ENCODE measurements at places on chromosomes 4 and X.
A peak's percentile ranks its signal among the peaks of the same experiment; 100 is the strongest.

DNA sequence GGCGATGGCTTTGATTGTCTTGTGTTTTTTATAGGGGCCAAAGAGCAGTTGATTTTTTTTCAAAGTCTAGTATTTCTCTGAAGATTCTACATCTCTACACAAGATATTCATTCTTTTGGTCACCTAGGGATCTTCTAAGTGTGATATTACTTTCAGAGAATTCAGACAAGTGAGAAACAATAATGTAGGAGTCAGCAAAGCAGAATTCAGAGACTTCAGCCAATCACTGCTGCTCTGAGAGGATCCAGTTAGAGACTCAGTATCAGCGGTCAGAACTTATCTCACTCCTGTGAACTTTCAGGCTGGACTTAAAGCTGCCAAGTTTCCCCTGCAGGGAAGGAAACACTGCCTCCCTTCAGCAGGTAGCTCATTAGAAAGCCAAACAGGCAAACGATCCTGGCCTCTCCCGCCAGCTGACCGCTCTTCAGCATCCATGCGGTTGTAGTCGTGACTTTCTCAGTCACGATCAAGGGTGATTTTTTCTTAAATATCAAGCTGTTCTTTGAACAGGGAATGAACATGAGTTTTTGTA, 59.2 kb downstream of the NSUN7 start:
- DNase-seq = no peak
- no peaks in the 10 kb centered on the region for H3K4me1 ChIP-seq
- H3K4me3 ChIP-seq = no peak overlapping the region
- no peak overlapping the region for H3K27ac ChIP-seq
- H3K36me3 ChIP-seq = no peaks in the 10 kb centered on the region
- H3K27me3 ChIP-seq = no peaks in the 10 kb centered on the region

DNA sequence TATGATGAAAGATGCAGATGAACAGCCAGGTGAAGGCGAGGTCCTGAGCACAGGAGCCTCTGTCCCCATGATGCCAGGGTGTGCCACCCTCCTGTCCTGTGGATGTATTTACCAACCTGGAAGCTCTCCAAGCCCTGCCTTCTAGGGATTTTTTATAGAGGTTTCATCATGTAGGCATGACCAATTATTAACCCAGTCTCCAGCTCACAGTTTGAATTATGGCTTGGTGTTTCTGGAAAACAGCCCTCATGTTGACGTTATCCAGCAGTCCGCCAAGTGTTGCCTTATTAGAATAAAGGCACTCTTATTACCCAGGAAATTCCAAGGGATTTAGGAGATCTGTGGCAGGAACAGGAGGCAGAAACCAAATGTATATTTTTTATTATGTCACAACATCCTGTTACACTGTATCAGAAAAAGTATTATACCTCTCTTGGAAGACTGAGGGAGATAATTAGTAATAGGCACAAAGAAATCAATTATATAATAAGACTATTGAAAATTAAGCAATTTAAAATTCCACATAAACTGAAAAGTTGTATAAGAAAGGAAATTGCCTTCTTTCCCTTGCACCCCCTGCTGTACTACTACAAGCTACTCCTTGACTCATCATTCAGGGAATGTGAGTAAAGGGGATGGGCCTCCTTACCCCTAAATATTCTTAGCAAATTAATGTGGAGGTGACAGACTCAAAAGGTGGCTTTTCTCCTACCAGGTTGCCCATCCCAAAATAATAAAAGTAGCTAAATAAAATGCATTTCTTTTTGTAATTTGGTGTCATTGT, 129.6 kb downstream of the ZNF330 start:
- H3K4me3 ChIP-seq = no peak overlapping the region
- no peaks in the 10 kb centered on the region for H3K27me3 ChIP-seq
- no peaks in the 10 kb centered on the region for H3K4me1 ChIP-seq
- no peak for DNase-seq

- no peak overlapping the region for H3K27ac ChIP-seq
- H3K4me3 ChIP-seq = no peak overlapping the region
- DNase-seq = no peak
- H3K36me3 ChIP-seq = no peaks in the 10 kb centered on the region
- H3K27me3 ChIP-seq = peaks cover 2% of the 10 kb centered on the region
Measured at GRCh38 chr4:100076753-100077152, 113.5 kb downstream of the DDIT4L start.

- H3K4me1 ChIP-seq = no peaks in the 10 kb centered on the region
- H3K27me3 ChIP-seq = peaks cover 4% of the 10 kb centered on the region
- H3K27ac ChIP-seq = no peak overlapping the region
- H3K4me3 ChIP-seq = no peak overlapping the region
Measured at GRCh38 chr4:151948351-151949016, 187.7 kb upstream of the GATB start.

DNA sequence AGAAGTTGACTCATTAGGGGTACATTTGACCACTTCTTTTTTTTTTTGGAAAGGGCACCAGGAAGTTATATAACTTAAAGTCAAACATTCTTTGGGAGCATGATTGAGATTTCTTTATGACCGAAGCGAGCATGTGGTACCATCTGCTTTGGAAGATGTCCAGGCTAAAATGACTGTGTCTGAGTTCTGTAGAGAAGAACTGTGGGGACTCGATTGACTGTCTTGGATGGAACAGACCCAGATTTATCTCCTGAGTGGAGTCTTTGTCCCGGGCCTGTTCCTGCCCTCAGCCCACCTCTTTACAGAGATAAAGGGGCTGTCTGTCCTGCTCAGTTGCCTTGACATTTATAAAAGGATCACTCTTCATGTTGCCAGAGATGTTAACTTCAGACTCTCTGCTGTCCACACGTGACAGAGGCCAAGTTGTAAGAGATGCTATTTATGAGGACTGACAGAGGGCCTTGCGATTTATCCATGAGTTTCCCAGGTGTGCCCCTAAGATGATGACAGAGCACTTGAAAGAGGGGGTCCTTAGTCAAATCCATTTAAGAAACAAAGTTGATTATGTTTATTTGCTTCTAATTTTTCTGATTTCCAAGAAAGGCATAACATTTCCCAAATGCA, 16.8 kb downstream of the SMIM20 start:
- peaks cover 4% of the 10 kb centered on the region for H3K36me3 ChIP-seq
- H3K4me3 ChIP-seq = no peak overlapping the region
- no peaks in the 10 kb centered on the region for H3K4me1 ChIP-seq
- no peaks in the 10 kb centered on the region for H3K27me3 ChIP-seq
- no peak for DNase-seq

DNA sequence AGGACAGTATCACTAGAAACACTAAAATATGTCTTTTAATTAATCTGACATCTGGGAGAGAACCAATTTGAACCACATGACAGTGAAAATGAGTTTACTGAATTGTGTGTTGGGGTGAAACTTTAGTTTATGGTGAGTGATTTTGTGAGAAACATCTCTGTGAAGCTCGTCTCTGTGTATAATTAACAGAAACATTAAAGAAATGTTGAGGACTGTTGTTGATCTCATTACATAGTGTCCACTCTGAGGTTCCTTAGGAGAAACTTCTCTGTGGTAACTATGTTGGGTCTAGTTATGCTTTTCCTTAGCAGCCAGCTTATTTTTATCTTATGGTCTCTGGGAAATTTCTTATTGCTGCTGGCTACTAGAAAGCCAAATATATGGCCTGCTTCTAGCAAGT, 15.8 kb downstream of the FGF2 start:
- no peak for DNase-seq
- H3K36me3 ChIP-seq = no peaks in the 10 kb centered on the region
- H3K4me3 ChIP-seq = no peak overlapping the region
- no peaks in the 10 kb centered on the region for H3K4me1 ChIP-seq
- H3K27ac ChIP-seq = no peak overlapping the region
- H3K27me3 ChIP-seq = peaks cover 11% of the 10 kb centered on the region

GRCh38 chr4:1851575-1852410, 4.2 kb downstream of the LETM1 start:
- H3K27ac ChIP-seq = no peak overlapping the region
- no peak for DNase-seq
- H3K4me1 ChIP-seq = peaks cover 30% of the 10 kb centered on the region
- no peaks in the 10 kb centered on the region for H3K27me3 ChIP-seq
- peaks cover 4% of the 10 kb centered on the region for H3K36me3 ChIP-seq
- no peak overlapping the region for H3K4me3 ChIP-seq

GRCh38 chr4:151887031-151887815, 126.4 kb upstream of the GATB start:
- no peak for DNase-seq
- H3K27me3 ChIP-seq = peaks cover 2% of the 10 kb centered on the region
- H3K36me3 ChIP-seq = no peaks in the 10 kb centered on the region
- peaks cover 2% of the 10 kb centered on the region for H3K4me1 ChIP-seq

GRCh38 chrX:11131146-11131545, 20.0 kb downstream of the HCCS start:
- no peaks in the 10 kb centered on the region for H3K4me1 ChIP-seq
- H3K27me3 ChIP-seq = no peaks in the 10 kb centered on the region
- H3K27ac ChIP-seq = no peak overlapping the region
- H3K36me3 ChIP-seq = no peaks in the 10 kb centered on the region
- no peak for DNase-seq

DNA sequence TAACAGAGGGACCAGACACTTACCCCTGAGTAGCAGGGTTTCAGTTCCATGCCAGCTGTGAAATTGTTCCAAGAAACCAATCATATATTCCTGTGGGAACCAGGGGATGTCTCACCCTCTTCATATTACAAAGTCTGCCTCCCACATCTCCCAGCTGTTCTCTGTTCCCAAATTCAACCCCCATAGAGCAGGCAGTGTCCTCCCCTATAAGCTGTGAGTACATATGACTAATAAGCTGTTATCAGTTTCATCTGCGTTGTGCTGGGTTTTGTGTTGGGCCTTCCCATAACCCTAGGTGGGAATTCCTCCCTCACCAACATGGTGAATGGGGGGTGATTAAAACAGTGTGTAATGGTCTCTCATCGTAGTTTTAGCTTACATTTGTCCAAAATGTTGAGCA, 41.0 kb downstream of the CEP44 start:
- DNase-seq = no peak
- no peaks in the 10 kb centered on the region for H3K27me3 ChIP-seq
- no peaks in the 10 kb centered on the region for H3K36me3 ChIP-seq
- no peak overlapping the region for H3K27ac ChIP-seq
- H3K4me3 ChIP-seq = no peak overlapping the region

- no peak for DNase-seq
- H3K27me3 ChIP-seq = no peaks in the 10 kb centered on the region
- no peaks in the 10 kb centered on the region for H3K36me3 ChIP-seq
- no peaks in the 10 kb centered on the region for H3K4me1 ChIP-seq
Measured at GRCh38 chr4:4627111-4627510, 85.3 kb upstream of the STX18 start.

- no peaks in the 10 kb centered on the region for H3K27me3 ChIP-seq
- no peak overlapping the region for H3K27ac ChIP-seq
- no peaks in the 10 kb centered on the region for H3K4me1 ChIP-seq
- no peak for DNase-seq
- H3K36me3 ChIP-seq = no peaks in the 10 kb centered on the region
Measured at GRCh38 chr4:65943076-65943475, 272.8 kb upstream of the EPHA5 start.

DNA sequence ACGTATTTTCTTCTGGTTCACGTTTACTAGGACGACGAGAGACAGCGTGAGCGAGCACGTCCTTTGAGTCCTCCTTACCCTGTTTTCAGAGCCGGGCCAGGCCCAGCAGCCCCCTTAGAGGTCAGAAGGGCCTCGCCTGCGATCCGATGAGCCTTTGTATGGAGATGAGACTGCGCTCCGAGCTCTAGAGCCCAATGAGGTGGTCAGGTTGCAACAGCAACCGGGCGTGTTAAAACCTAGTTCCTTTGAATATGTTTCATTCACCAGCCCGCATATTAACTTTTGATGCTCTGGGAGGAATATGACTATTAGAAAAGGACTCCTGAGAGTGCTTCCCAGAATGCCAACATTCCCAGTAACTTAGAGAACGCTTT, 55.6 kb upstream of the TADA2B start:
- peaks cover 54% of the 10 kb centered on the region for H3K4me1 ChIP-seq
- H3K36me3 ChIP-seq = no peaks in the 10 kb centered on the region
- peaks cover 3% of the 10 kb centered on the region for H3K27me3 ChIP-seq
- peak overlapping the region; percentile 97 for H3K27ac ChIP-seq

- peaks cover 2% of the 10 kb centered on the region for H3K27me3 ChIP-seq
- no peak for DNase-seq
- H3K4me1 ChIP-seq = peaks cover 3% of the 10 kb centered on the region
- H3K27ac ChIP-seq = no peak overlapping the region
Measured at GRCh38 chr4:148171596-148171995, 270.6 kb downstream of the NR3C2 start.

GRCh38 chrX:69556060-69557011, 52.2 kb downstream of the NALF2 start:
- no peak for DNase-seq
- no peaks in the 10 kb centered on the region for H3K36me3 ChIP-seq
- no peaks in the 10 kb centered on the region for H3K27me3 ChIP-seq
- no peak overlapping the region for H3K27ac ChIP-seq
- H3K4me3 ChIP-seq = no peak overlapping the region
- H3K4me1 ChIP-seq = no peaks in the 10 kb centered on the region

DNA sequence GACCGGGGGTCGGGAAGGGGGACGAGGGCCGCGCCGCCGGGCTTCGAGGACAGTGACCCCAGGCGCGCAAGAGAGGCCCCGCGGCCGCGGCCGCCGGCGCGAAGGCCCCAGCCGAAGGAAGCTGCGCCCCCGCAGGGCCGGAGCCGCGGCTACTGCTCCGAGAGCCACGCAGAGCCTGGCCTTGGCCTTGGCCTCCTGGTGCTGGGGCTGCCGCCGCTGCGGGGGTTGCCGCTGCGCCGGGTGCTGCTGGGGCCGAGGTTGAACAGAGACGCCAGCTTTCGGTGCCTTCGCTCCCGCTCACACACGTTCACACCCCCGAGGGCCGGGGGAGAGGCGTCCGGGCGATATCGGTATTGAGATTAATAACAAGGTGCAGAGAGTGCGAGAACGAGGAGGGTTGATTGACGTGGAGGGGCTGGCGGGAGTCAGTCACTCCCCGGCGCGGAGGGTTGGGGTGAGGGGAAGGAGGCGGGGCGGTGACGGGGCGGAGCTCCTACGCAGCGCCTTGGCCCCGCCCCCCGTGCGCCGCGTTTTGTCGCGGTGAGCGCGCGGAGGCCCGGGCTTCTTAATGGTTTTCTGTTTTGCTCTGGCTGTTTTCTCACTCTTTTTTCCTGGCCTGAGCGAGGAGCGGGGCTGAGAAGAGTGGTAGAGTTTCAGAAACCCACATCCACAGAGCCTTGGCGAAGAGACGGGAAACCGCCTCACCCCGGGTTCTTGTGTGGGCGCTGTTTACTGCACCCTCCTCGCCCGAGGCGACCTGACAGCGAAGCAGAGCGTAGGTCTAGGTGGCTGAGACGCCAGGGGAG, 878 bp upstream of the CNOT6L start:
- peak; percentile 98 for DNase-seq
- H3K4me1 ChIP-seq = peaks cover 60% of the 10 kb centered on the region
- peaks cover 3% of the 10 kb centered on the region for H3K36me3 ChIP-seq

DNA sequence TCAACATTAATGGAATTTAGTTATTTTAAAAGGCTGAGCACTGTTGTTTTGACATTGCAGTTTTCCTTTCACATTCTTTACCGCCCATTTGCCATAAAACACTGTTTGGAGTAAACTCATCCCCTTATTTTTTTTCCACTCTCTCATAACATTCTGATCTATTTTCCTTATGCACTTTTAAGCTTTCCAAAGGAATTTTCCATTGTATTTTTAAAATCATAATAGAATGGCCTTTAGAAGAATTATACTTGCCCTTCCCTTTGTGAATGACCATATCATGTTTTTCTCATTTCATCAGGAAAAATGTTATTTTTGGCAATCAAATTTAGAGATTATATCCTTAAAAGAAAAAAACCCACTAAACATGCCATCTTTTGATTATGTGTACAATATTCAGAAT, 1074.2 kb downstream of the STIM2 start:
- no peaks in the 10 kb centered on the region for H3K4me1 ChIP-seq
- no peak overlapping the region for H3K27ac ChIP-seq
- DNase-seq = no peak
- H3K4me3 ChIP-seq = no peak overlapping the region
- no peaks in the 10 kb centered on the region for H3K27me3 ChIP-seq
- H3K36me3 ChIP-seq = no peaks in the 10 kb centered on the region

GRCh38 chrX:149949743-149950436, 11.6 kb upstream of the EOLA2 start:
- no peak for DNase-seq
- H3K4me1 ChIP-seq = no peaks in the 10 kb centered on the region
- H3K36me3 ChIP-seq = no peaks in the 10 kb centered on the region
